ENCODE measurements at places on chromosomes 3 and 15. TPM values are rescaled to one million over a fixed set of nuclear protein-coding genes. Genes with fewer than 3 reads are reported as not detected.

The CLRN1 gene
- not detected for total RNA-seq

GRCh38 chr3:126474498-126475412 is 936 bp downstream of the ZXDC start:
- peak; percentile 48 for DNase-seq

The EOMES gene
- total RNA-seq = not detected

GRCh38 chr3:541062-541801 is 344.7 kb downstream of the CHL1 start:
- DNase-seq = no peak

DNA sequence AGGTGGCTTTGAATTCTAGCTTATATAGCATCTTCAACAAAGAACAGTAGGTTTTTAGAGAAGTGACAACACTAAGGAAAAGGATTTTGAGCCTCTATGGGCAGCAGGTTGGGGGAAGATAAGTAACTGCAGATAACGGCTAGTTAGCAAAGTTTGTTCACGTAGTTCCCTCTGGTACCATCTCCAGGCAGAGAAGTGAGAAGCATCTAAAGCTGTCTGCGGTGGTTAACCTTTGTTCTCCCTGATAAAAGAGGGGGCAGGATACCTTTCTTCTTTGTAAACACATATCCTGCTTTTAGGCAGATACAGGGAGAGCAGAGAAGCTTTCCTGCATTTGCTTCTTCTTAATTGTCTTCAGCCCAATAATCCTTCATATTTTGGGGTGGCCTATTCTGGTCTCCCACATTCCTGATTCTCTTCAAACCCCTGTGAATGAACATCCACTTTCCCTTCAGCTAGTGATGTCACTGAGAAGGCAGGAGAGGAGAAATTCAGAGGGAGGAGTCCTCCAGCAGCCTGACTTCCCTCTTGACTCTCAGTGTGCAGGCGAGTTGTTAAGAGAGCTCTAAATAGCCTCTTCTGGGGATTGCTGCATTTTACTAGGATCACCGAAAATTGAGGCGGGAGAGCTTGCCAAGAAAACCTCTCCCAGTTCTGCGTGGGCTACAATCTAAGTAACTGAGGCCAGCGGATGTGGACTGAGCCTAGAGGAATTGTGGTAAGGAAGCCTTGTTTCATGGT is 393.7 kb upstream of the C2CD4B start:
- peak; percentile 40 for DNase-seq

All from fibroblast of villous mesenchyme (primary cell).